ENCODE measurements at places on chromosomes 2 and 18.

DNA sequence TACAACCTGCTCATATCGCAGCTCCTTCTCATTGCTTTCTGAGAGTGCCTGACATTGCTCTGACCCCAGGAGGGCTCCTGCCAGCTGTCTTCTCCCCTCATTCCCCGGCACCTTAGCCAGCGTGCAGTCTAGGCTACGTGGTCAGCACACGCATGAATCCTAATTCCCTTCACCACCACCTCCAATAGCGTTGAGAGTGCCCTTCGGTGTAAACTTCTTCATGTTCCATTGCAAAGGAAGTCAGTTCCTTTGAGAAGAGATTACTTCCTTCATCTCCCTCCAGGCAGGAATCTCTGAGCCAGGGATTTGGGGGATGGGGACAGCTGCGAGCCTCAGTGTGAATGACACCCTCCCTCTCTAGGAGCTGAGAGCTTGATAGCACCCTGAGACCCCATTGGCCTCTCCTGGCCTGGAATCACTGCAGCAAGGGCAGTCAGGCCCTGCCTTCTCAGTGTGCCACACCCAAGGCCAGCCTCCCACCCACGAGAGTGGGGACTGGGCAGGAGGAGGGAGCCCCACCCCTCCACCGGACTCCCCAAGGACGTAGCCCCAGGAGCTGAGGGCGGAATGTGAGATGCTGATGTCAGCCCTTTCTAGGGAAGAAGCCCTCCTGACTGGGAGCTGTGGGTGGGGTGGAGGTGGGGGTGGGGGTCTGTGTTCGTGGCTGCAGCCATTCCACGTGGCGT is 53.4 kb downstream of the SLC66A2 start:
- no peak for DNase-seq

- no peak for DNase-seq
Observed at GRCh38 chr2:102072741-102073140, 69.8 kb upstream of the IL1R1 start.

GRCh38 chr2:109604597-109604996 is 9.2 kb downstream of the SEPTIN10 start:
- DNase-seq = no peak

DNA sequence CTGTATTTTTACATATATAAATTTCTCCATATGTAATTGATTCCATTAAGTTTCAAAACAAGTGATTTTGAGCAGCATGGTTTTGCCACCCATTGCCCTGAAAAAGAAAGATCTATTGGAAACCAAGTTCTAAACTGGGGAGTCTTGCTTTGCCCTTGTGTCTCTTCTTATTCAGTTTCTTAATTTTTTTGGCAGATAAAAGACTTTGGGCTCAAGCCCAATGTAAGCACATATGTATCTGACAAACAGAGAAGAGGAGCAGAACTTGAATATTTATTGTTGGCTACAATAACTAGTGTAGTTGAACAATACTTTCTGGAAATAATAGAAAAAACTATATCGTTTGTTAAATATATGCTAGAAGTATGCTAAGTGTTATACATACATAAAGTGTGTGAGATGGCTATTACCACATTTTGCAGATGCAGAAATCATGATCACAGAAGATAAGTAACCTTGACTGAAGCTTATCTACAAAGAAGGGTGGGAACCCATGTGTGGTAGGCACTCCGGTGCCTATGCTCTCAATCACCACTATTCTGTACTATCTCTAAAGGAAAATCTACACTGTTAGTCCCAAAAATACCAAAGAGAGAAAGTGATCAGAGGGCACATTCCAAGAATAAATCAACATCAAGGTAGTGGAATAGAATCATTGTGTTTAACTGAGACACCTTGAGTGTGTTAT is 109.1 kb downstream of the PLA2R1 start:
- DNase-seq = no peak

DNA sequence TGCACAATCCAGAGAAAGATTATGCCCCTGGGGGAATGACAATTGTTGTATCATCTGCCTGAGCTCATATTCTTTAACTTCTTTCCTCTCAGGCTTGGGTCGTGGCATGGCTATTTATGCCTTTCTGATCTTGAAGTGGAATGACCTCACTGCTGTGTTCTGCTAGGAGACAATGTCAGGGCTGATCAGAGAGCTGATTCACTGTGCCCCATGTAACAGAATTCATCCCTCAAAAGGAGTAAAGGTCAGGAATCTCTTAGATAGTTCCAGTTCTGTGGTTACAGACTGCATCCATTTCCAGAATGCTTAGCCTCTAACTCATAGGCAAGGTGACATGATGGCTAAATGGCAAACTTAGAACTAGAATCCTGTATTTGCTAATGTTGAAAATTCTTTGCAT is 511.7 kb upstream of the CNTNAP5 start:
- no peak for DNase-seq

DNA sequence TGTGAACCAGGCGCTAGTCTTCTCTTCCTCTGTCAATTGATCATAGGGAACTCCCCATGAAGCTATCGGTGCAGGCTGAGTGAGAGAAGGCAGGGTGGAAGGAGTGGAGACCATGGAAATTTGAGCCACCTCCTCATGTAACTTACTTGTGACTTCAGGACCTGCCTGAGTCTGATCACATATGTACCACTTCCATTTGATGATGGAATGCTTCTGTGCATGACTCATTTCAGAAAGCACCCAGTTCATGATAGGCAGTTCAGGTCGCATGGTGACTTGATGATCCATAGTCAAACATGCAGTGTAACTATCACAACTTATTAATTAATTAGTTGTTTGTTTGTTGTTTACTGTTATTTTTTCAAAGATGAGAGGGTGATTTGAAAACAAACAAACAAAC is 1296.7 kb downstream of the SUCLG1 start:
- DNase-seq = no peak

GRCh38 chr2:46814160-46814961 is 101.2 kb downstream of the MCFD2 start:
- no peak for DNase-seq

- DNase-seq = no peak
Observed at GRCh38 chr2:31110998-31111397, 27.2 kb downstream of the GALNT14 start.

- no peak for DNase-seq
Observed at GRCh38 chr2:226664661-226665060, 135.0 kb downstream of the IRS1 start.

Data from CD4-positive, alpha-beta T cell treated with Interleukin-6 for 4 hours (primary cell).